ENCODE measurements at places on chromosomes 2 and 18.

- no peak for DNase-seq
These were observed 23.0 kb downstream of the BIN1 start for GRCh38 chr2:127083819-127084503.

DNA sequence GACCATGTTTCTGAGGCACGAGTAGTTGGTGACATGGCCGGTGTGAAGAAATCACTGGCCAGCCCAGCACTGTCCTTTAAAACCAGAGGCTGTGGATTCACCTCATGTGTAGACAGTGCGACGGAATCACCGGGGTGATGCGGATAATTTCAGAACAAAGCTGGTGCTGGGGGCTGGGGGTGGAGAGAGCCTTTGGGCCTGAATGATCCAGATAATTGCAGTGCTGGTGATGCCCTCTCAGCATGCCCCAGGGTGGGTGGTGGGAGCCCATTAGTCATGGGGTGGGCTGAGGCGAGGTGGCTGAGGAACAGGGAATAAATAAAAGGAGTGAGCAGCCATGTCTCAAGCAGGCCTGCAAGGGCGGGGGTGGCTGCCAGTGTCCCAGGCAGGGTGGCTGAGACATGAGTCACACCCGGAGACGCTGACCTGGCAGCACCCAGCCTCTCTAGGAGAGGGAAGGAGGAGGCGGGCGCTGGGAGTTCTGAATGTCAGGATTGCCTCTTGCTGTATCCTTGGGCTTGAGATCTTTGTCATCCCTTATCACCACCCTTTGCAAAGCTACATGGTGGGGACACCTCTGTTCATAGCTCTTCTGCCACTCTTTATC, 151.1 kb upstream of the MSH6 start:
- no peak for DNase-seq

- DNase-seq: no peak
These were observed 342.9 kb upstream of the ACVR2A start for GRCh38 chr2:147501968-147502367.

DNA sequence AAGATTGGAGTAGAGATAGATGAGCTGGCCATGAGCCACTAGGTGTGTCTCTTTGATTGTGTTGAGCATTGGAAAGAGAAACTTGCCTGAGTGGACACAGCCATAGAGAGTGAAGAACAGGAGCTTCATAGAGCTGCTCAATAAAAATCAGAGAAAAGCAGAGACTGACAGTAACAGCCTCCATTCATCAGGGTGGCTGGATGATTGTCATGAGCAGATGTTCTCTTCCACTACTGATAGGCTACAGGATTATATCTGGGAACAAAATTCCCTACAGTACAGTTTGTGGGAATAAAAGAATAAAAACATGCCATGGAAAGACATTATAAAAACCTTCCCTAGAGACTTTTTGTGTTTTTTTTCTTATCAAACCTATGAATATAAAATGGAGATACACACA, 404.8 kb upstream of the ACVR2A start:
- no peak for DNase-seq

DNA sequence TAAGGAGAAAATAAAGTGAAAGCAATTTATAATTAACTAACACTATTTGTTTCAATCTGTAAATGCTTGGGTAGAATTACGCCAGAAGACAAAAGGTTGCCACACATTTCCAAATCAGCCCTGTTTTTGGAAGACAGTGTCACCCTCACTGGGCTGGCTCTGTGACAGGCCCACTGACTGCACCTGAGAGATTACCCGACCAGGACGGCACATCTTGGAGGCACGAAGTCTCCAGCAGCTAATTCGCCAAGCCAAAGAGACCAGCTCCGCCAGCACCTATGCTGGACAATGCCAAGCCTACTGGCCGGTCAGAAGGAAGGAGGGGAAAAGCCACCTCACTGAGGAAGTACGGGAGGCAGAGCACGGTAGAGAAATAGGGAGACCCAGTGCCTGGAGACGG, 61.9 kb downstream of the CYB5A start:
- DNase-seq: no peak

GRCh38 chr2:229642371-229642770, 72.0 kb downstream of the DNER start:
- DNase-seq: no peak

GRCh38 chr2:184215745-184216144, 382.6 kb upstream of the ZNF804A start:
- no peak for DNase-seq

- DNase-seq: no peak
These were observed 79.4 kb downstream of the GFPT1 start for GRCh38 chr2:69307579-69308064.

DNA sequence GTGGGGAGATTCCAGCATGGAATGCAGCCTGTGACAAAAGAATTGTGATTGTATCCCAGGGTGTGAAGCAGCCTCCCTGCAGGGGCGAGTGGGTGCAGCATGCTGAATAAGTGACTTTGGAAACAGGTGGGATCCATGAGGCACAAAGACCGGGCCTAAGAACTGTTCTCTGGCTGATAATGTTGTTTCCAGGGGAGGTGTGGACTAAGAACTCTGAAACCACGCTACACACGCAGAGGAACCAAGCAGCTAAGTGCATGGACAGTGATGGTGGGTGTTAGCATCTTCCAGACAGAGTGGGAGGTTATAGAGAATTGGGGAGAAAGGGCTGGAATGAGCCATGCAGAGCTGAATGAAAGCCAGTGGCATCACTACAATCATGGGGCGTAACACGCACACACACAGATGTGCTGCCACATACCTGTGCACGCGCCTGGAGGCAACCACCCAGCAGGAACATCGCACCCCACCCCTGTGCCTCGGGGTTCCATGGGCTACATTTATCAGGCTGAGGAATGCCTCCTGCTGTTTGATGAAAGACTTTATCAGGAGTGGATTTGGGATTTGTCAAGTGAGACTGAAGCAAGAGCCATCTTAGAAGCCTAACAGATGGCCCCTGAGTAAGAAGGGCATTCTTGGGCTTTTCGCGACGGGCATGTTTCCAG, 424.5 kb upstream of the SALL3 start:
- no peak for DNase-seq

DNA sequence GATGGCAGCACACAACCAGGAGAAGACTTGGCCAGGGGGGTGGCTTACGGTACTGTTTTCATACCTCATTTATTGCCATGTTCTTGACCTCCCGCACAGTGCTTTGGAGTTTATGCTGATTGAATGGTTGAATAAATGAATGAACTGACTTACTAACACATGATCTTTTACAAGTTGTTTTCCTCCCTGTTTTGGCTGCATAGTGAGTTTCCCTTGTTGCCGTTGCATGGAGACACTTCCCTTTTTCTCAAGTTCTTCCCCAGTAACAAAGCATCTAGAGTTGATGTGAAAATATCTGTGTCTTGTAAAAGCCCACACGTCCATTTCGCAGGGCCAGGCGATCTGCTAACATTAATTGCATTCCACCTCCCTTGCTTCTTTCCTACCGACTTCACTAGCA, 35.7 kb upstream of the RAB1A start:
- peak; percentile 33 for DNase-seq

GRCh38 chr2:149603248-149603647, 15.7 kb upstream of the MMADHC start:
- DNase-seq: no peak

GRCh38 chr2:8196316-8196715, 485.5 kb upstream of the ID2 start:
- no peak for DNase-seq

DNA sequence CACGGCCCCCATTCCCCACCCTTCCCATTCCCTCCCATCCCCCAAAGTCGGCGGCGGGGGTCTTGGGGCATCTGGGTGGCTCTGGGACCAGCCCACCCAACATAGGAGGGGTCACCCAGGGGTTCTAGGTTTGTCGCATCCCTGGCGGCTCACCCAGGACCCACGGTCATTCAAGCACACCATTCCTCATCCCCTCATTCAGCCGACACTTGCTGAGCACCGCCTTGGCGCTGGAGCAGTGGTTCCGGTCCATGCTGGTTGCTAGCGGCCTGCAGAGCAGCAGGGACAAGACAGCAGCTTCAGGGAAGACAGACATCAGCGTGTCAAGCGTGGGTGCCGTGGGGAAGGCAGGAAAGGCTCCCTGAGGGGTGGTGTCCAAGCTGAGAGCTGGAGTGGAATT, 50.5 kb upstream of the OTOS start:
- DNase-seq: no peak

GRCh38 chr2:222052934-222053367, 245.8 kb downstream of the PAX3 start:
- no peak for DNase-seq

- DNase-seq: no peak
These were observed 149.2 kb downstream of the DYSF start for GRCh38 chr2:71602581-71602980.

DNA sequence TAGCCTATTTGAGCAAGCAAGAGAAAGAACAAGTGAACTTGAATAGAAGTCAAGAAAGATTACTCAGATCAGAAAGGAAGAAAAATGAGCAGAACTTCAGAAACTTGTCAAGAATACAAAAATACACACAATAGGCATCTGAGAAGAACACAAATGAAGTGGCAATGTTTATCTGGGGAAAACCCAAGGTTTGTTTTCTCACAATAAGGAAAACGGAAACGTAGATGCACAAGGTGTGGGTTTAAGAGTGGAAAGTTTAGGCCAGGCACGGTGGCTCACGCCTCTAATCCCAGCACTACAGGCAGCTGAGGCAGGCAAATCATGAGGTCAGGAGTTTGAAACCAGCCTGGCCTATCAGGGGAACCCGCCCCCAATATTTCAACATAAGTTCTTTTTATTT, 159.5 kb upstream of the GYPC start:
- DNase-seq: no peak

GRCh38 chr2:86358957-86359356, 21.5 kb upstream of the REEP1 start:
- no peak for DNase-seq

DNA sequence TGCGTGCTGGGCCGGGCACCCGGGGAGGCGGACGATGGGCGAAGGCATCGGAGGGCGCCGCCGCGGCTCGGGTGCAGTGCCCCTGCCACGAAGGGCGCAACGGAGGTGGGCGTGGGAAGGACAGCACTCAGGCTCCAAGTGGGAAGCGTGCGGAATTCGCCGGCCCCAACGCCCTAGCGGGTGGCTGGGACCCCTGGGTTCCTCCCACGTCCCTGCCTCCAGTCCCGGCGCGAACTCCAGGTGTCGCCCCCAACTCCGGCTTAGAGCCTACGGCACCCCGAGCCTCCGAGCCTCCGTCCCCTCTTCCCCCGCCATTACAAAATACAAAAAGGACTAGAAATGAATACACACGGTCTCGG, 1.3 kb downstream of the CYP27C1 start:
- no peak for DNase-seq

GRCh38 chr2:46200861-46201605, 96.2 kb upstream of the EPAS1 start:
- no peak for DNase-seq

DNA sequence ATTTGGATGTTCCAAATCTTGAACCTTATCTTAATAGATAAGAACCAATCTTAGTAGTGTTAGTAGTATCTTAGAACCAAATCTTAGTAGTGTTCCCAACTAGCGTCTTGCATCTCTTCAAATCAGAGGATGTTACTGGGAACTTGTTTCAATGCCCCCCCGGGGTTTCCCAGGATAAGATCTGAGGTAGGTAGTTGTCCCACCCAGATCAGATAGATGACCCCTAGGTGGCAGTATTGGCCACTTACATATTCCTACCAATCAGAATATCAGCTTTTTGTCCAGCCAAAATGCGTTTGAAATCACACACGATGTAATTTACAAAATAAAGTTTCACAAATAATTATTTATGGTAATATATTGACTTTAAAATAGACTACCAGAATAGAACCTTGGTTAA, 314.8 kb downstream of the MBD2 start:
- DNase-seq: no peak

DNA sequence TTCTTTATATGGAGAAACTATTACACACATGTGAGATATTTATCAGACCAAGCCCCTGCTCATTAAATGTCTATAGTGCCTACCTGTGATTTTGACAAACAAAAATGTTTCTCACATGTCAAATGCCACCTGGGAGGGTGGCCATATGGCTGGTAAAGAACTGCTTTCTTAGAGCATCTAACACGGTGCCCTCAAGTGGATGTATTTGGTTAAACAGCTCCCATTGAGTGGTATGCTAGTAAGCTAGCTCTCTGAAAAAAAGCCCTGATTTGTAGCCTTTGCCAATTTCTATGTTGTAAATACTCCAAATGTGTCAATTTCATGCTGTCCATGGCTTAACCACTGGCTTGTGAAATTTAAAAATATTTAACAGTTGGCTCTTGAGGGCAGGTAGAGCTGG, 94.6 kb downstream of the PMAIP1 start:
- no peak for DNase-seq

GRCh38 chr2:29596584-29596983, 324.8 kb downstream of the ALK start:
- DNase-seq: no peak

GRCh38 chr2:214808981-214809750, at the start of gene BARD1:
Gene BARD1 (minus strand): TSS chr2:214809683. CDS start chr2:214809569, 114 bp downstream.
- peak; percentile 28 for DNase-seq

DNA sequence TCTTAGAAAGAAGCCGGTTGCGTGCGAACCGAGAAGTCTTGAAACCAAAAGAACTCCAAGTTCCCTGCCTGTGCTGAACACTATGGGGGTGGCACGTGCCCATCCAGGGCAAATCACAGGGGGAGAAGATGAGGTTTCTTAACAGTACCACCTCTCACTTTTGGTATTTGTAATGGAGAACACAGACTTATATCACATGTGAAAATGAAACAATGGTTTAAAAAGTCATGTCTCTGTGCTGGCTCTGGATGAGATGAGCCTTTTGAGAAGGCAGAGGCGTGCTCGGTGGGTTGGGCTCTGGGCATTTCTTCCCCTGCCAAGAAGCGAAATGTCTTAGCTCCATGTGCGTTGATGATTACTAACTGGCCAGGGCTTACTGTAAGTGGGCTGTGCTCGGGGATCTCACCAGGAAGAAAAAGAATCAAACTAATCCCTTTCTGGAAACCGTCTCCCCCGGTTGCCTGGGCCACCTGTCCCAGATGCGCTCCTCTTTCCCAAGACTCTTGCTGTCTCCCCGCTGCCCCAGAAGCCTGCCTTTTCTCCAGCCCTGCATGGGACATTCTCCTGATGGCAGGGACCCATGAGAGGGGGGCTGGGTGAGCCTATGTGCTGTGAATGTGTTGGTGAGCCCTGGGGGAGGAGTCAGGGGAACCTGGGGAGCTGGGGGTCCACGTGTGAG, 252.9 kb downstream of the PRKCE start:
- DNase-seq: no peak

GRCh38 chr2:10109311-10109710, 13.2 kb upstream of the RRM2 start:
- DNase-seq: no peak

- DNase-seq: no peak
These were observed 167.3 kb upstream of the ALKAL2 start for GRCh38 chr2:455015-455705.

- DNase-seq: no peak
These were observed 84.4 kb downstream of the DYM start for GRCh38 chr18:49376046-49376445.

DNA sequence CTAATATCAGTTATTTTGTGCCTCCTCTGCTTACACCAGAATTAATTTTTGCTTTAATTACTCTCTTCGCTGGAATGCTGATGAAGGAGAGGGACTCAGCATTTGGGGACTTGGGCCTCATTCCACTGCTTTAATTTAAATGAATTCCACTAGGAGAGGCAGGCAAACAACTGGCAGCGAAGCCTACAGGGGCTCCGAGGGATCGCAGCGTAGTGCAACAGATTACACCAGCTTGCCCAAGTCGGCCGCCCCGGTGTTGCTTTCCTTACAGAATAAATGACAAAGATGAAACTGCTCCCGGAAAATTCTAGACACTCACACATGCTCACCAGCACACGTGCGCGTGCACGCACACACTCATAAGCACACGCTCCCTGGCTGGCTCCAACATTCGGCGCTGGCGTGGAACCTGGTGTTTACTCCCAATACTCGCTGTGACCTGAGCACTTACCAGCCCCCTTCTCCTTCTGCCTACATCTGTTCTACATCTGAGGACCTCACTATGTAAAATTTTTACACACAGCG, 175.4 kb downstream of the ZNF521 start:
- no peak for DNase-seq
